Amygdala (tissue), 56 donors: ENCODE measurements at places on chromosomes 4 and X.
A peak's percentile ranks its signal among the peaks of the same experiment; 100 is the strongest.

DNA sequence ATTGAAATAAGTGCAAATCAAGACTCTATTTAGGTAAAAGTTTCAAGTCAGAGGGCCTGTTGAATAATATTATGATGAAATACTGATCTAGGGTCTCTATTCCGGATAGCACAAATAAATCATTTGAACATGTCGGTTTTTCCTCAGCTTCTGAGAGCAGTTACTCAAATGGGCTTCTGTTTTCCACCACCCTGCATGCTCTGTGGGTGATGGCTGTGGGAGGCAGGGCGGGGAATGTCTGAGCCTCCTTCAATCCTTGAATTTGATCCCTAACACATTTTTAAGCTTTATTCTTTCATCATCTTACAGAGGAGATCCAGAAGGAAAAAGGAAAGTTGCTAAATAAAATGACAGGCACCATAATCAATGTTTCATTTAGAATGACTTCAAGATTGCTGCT is 8.5 kb downstream of the UNC5C start:
- no peak for DNase-seq

- no peak for DNase-seq
Measured at GRCh38 chrX:110675886-110676285, 119.7 kb downstream of the CHRDL1 start.

GRCh38 chr4:30946288-30946687 is 226.1 kb downstream of the PCDH7 start:
- no peak for DNase-seq

GRCh38 chrX:154458954-154459778 is 1.1 kb downstream of the PLXNA3 start:
- no peak for DNase-seq

- DNase-seq = no peak
Measured at GRCh38 chrX:154471839-154472684, 7.0 kb downstream of the LAGE3 start.

DNA sequence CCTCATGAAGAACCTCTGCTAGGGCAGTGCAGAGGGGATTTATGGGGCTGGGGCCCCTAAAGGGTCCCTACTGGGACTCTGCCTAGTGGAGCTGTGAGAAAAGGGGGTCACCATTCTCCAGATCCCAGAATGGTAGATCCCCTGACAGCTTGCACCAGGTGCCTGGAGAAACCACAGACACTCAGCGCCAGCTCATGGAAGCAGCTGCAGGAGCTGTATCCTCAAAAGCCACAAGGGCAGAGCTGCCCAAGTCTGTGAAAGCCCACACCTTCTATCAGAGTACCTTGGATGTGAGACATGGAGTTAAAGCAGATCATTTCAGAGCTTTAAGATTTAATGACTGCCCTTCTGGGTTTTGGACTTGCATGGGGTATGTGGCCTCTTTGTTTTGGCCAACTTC is 38.6 kb downstream of the MAP9 start:
- no peak for DNase-seq

DNA sequence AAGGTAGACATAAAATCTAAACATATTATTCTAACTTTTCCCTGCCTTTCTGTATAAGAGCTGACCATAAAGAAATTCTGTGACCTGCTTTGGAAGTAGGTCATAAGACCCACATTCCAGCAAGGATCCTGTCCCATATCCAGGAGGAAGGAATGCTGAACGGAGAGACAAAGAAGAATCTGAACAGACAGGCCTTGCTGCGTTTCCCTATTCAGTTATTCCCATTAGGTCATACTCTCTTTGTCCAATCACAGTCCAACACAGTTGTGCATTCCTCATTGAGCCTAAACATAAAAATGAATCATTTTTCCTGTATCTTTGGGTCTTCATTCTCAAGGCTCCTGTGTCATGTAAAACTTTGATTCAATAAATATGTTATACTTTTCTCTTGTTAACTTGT is 287.6 kb upstream of the TAPT1 start:
- no peak for DNase-seq

DNA sequence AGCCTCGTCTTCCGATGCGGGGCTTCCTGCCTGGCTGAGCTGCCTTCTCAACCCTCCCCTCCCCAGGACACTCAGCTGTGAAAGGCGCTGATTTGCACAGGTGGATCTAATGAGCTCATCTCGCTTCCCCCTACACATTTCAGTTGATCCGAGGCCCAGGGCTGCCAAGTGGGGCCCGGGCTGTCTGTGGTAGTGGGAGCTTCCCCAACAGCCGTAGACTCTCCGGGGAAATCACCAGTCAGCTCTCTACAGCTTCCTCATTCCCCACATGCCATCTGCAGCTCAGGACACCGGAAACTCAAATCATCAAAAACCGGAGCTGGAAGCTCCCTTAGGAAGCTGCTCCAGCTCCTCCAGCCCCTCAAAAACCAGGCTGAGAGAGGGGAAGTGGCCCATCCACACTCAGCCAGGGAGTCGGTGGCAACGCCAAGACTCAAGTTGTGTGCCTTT is 56.2 kb downstream of the SMIM20 start:
- no peak for DNase-seq

GRCh38 chr4:141180991-141181761 is 39.5 kb upstream of the ZNF330 start:
- DNase-seq = no peak

DNA sequence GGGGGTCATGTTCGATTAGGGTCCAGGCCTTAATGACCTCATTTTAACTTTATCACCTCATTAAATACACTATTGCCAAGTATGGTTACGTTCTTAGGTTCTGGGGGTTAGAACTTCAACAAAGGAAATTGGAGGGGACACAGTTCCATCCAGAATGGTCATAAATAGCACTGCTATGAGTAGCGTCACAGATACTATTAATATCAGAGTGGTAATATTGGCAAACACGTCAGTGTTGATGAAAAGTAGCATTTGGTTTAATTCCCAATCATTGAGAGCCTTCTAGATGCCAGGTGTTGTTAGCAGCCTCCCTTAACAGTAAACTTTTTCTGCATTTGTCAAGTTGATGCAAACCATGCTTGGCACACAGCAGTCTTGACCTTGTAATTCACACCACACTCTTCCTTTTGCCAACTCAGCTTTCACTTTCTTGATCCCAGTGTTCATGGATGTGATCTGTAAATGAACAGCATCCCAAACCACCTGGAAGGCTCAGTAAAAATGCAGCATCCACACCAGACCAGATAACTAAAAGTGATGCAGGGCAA is 912.5 kb upstream of the TENM3 start:
- no peak for DNase-seq

DNA sequence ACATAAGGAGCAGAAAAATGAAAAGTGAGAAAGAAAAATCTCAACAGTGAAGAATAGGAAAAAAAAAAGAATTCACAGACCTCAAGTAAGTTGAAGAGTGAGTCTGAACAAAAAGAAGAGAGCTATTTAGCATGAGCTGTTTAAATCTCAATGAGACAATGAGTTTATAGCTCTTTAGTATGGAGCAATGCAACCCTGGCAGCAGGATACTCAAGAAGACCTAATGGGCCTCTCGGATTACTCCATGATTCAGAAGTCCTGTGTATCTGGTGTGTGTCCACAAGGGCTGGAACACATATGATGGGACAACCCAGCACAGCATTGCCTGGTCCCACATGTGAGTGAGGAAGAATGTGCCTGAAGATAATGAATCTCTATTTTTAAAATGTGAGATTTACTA is 563.1 kb upstream of the INTU start:
- DNase-seq = no peak

DNA sequence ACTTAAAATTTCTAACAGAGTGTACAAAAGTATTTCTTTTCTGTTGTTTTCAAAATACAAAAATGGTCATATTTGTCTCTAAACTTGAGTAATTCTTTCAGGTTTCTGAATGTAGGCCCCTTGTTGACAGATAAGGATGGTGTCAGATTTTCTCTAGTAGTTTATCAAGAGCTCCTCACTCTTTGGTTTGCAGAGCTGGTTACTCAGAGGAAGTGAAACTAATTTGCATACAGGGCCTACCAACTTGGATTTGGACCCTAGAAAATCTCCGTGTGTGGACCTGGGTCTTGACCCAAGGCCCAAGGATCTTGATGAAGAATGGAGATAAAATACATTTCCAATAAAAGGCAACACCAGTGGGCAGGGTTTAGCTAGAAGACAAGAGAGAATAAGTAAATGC is 433 bp upstream of the ADH6 start:
- DNase-seq = no peak

- DNase-seq = no peak
Measured at GRCh38 chrX:120456973-120457372, 12.1 kb downstream of the LAMP2 start.

GRCh38 chr4:109879081-109879480 is 31.2 kb downstream of the LRIT3 start:
- no peak for DNase-seq

DNA sequence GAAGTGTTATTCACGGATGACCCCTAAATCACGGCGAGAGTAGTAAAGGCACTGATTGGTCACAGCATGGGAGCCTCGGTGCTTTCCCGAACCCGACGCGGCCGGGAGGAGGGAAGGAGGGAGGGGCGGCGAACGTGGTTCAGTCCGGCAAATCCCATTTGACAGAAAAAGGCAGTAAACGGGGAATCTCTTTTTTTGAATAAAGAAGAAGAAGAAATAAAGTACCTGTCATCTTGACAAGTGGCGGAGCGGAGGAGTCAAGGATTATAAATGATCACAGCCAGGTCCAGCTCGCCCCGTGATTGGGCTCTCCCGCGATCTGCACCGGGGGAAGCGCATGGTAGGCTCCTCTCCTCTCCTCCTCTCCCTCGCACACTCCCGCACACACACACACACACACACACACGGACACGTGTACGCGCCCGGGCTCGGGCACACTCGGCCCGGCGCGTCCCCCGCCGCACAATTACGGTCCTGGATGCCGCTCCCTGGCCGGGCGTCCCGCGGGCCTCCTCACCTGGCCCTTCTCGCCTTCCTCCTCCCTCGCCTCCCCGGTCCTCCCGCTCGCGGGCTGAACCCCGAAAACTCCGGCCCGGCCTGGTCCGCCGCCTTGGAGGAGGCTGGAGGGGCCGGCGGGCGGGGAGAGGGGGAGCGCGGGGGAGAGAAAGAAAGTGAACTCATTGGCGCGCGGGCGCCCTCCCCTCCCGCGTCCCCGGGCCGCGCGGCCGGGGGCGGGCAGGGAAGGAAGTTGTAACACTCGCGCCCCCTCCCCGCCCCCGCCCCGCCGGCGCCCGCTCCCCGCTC is 99.2 kb upstream of the TENM3 start:
- peak; percentile 16 for DNase-seq

DNA sequence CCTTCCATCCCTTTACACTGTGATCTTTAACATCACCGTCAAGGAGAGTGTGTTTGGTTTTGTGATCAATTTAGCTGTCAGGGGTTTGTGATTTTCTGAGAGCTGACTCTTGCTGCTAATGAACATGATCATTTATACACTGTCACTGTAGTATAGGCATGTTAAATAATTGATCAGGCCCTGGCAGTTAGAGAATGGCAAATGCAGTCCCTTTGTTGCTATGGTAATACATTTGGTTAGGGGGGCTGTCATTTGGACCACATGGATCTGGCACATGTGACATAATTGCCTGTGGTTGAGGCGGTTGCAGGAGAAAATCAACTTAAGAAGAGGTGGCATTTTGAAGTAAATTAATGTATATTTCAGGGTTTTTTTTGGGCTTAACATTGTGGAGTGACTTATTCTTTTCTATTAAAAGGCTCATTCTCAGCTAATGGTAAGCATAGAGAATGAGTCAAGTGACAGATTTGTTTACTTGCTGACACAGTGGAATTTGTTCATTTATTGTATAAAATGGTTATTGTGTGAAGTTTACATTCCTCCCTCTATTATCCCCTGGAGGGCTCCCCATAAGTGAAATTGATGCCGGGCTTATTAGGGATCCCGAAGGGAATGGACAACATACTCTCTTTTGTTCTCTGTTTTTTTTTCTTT is 114.0 kb downstream of the FHIP1A start:
- no peak for DNase-seq

DNA sequence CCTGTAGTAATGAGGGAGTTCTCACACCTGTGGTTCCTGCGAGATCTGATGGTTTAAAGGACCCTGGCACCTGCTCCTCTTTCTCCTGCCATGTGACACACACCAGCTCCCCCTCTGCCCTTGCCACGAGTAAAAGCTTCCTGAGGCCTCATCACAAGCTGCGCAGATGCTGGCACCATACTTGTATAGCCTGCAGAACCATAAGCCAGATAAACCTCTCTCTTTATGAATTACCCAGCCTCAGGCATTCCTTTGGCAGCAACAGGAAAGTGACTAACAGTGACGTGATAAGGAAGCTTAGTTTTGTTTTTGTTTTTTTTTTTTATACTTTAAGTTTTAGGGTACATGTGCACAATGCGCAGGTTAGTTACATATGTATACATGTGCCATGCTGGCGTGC is 130.9 kb downstream of the AFAP1 start:
- DNase-seq = no peak
